CD4-positive, alpha-beta T cell treated with Interleukin-2 at 100 ng/mL for 4 hours (primary cell): ENCODE measurements at places on chromosomes 16 and 17.

- DNase-seq, result no peak
Measured at GRCh38 chr17:8692916-8693315, 51.7 kb downstream of the CCDC42 start.

GRCh38 chr17:76467366-76467765 is at the start of gene AANAT:
AANAT (plus strand) TSS chr17:76467603; CDS start chr17:76468747, 1,144 bp downstream.
- no peak for DNase-seq

DNA sequence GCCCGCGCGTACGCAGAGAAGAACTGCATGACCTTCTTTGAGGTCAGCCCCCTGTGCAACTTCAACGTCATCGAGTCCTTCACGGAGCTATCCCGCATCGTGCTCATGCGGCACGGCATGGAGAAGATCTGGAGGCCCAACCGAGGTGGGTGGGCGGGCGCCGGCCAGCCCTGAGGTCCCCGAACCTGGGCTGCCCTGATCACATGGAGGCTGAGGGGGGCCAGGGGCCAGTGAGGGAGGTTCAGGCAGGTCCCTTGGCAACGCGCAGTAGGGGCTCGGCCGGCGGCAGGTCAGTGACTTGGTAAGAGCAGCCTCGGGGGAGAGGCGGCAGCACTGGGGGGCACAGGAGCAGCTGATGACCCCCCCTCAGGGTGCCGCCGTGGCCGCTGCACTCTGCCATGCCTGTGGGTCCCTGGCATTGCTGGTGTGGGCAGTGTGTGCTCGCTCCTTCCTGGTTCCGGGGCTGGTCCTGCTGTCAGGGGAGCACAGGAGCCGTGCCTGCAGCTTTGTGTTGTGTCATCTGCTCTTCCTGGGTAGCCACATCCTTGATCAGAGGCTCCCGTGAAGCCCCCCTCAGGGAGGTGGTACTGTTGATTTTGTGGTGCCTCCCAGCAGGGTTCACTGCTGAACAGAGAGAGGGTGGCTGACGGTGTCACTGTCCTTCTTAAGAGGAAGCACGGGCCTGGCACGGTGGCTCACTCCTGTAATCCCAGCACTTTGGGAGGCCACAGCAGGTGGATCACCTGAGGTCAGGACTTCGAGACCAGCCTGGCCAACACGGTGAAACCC is 4.6 kb upstream of the WFIKKN1 start:
- DNase-seq, result no peak

GRCh38 chr16:68892214-68892613 is 48.9 kb downstream of the TANGO6 start:
- no peak for DNase-seq

- DNase-seq, result peak; percentile 72
Measured at GRCh38 chr17:29124135-29124924, 55.9 kb downstream of the MYO18A start.

- DNase-seq, result no peak
Measured at GRCh38 chr17:68231541-68231940, 16.3 kb upstream of the AMZ2 start.

- DNase-seq, result no peak
Measured at GRCh38 chr17:64259922-64260321, 3.1 kb downstream of the TEX2 start.

DNA sequence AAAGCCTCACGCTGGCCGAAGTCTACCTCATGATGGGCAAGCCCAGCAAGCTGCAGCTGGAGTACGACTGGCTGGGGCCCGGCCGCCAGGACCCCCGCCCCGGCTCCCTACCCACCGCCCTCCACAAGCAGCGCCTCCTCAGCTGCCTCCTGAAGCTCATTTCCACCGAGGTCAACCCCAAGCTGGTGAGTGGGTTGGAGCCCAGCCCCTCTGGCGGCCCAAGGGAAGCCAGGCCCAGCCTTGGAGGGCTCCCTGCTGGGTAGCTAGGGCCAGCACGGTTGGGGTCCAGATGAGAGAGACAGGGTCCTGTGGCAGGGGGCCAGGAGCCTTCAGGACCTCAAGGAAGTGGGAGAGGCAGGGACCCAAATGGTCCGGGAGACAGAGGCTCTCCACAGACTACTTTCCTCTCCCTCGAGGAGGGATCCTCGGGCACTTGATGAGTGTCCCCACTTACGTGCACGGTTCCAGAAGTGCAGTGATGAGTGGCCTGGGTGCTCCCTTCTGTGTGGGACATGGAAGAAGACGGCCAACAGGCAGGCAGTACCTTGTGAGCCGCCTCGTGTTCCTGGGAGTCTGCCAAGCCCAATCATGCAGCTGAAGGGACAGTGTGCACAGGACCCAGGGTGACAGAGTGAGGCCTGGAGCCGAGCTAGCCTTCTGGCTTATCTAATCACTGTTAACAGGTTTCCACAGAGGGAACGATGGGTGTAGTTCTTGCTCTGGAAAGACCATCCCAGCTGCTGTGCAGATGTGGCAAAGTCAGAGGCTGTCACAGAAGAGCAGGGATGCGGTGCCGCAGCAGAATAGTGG is 21.1 kb upstream of the JPT2 start:
- no peak for DNase-seq
